Pulmonary artery endothelial cell (primary cell): ENCODE measurements at places on chromosomes 5 and 9.

DNA sequence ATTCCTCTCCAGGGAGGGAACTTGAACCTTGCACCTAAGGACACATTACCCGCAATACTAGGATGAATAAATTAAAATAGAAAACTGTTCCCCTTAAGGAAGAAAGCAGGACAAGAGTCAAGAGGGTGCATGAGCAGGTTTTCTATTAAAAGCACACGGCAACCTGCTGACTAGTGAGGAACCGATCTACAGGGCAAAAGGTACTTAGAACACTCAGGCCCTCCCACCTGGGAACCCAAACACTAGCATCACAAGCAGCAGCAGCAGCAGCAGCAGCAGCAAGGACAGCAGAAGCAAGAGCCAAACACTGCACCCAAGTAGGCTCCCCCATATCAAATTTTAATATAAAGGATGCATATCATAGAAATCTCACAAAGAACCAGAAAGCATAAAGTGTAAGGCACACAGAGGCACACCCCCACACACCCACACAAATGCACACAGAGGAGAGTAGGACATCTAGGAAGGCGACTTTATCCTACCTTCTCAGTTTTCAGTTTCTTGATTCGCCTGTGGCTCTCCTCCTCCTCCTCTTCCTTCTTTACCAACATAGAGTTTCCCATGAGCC, 2.8 kb downstream of the ZNF608 start:
- no peak for DNase-seq

DNA sequence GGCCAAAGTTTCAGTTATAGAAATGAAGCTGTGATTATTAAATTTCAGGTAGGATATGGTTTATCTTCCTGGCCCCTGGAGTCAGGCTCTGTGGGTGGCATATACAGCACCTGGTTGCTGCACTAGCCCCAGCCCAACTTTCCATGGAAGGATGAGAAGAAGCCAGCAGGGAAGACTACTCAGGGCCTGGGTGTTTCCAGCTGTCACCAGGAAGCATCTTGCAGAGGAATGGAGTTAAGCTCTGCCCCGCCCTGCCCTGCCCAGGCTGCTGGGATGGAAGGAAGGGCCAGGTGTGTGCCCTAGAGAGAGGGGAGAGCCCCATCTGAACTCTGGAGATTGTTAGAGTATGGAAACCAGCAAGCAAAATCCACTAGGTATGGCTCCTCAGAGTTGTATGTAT, 42.8 kb upstream of the FAT2 start:
- DNase-seq, result no peak

DNA sequence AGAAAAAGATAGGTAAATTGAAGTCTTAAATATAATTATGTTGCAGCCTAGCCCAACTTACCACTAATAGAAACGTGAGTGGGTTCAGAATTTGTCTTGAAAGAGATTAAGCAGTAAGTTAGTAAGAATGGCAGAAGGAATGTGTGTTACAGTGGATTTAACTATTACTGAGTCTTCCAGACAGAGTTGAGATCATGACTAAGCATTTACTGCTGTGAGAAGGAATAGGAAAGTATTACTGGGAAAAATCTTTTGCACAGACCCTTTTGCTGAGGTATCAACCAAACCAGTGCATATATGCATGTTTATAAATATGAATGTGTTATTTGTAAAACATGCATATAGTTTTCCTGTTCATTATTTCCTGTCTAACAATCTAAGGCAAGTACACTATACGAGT, 112.8 kb upstream of the EFNA5 start:
- DNase-seq, result no peak

- DNase-seq, result no peak
Observed at GRCh38 chr9:4344946-4345345, 45.1 kb upstream of the GLIS3 start.

DNA sequence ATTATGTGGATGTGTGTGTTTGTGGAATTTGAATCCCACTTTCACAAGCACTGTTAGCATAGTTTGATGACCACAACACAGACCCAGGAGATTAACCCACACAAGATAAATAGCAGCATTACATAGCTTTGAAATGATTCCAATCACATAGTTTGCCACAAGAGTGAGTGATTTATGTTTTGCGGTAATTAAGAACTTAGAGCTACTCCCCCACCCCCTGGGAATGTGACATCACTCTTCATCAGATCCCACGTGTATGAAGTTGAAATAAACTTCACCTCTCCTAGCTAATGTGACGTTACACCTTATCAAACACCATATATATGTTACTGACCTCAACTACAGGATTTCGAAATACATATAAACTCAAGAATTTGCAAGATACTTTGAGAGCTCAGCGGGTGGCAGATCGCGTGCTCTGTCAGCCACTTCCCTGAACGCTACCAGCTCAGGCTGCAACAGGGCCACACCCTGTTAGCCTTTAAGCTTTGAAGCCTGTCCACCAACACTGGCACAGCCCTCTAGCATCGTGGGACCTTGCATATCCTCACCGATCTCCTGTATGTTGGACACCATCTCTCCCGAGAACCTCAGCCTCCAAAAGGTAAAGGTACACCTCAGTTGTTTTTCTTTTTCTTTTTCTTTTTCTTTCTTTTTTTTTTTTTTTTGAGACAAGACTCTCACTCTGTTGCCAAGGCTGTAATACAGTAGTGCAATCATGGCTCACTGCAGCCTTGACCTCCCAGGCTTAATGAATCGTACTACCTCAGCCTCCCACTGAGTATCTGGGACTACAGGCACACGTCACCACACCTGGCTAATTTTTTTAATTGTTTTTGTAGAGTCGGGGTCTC, 1.7 kb upstream of the AGTPBP1 start:
- DNase-seq, result no peak

DNA sequence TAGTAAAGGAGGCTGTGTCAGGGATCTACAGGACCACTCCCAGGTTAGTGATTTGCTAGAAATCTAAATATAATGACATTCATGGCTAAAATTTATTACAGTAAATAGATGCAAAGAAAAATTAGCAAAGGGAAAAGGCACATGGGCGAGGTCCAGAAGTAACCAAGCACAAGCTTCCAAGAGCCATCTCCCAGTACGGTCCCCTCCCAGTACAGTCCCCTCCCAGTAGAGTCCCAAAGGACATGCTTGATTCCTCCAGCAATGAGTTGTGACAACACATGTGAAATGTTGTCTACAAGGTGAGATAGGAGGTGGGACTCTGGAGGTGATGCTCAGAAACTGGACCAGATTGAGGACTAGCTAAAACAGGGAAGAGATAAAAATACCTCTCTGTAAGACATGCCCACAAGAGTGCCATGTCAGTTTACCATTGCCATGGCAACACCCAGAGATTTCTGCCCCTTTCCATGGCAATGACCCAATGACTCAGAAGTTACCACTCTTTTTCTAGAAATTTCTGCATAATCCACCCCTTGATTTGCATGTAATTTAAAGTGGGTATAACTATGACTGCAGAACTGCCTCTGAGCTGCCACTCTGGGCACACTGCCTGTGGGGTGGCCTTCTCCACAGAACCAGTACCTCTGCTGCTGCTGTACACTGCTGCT, 27.9 kb upstream of the CEMIP2 start:
- no peak for DNase-seq

- no peak for DNase-seq
Observed at GRCh38 chr5:139870677-139871076, 75.1 kb downstream of the PSD2 start.

- DNase-seq, result no peak
Observed at GRCh38 chr5:127031147-127031862, 947 bp upstream of the MARCHF3 start.

DNA sequence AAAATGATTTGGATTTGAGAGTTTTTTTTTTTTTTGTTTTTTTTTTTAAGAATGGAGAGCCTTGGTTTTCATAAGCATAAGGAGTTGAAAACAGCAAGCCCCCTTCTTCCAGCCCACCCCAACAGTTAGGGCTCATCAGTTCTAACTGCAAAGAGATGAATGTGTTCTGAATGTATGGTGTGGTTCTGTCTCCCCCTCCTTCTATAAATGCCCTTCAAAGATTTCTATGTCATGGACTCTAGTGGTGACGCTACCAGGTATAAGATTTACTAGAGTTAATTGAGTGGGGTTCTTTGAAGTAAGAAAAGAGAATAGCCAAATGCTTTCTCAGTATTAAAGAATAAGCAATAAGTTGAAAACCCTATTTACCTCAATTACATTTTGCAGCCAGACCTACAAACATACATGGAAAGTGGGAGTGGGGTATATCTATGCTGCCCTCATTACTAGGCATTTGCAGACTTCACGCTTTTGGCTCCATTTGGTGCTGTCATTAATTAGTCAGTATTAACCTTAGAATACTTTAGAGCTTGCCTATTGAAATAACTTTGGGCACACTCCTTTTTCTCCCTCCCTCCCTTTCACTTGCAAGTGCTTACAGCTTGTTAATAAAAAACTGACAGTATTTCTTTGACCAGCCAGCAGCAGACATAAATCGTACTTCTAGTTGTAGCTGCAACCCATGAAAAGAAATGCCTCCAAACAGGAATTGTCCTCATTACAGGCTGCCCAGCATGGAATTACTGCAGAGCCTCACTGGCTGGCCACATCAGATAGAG, 667.2 kb upstream of the ZNF608 start:
- no peak for DNase-seq

DNA sequence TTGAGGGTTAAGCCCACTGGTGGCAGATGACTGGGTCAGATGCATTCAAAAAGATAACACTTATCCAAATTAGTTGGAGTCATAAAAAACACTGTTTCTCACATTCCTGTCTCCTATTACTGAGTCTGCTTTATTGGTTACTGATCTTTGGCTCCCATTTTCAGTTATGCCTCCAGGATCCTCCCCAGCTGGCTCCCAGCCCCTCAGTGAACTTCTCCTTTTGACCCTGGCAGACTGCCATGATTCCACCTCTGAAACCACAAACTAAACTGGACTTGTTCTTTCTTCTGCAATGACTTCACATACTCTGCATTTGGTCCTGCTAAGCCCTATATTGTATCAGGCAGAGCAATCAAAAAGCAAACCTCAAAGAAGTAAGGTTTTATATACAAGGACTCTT, 860.8 kb upstream of the DMAC1 start:
- no peak for DNase-seq

DNA sequence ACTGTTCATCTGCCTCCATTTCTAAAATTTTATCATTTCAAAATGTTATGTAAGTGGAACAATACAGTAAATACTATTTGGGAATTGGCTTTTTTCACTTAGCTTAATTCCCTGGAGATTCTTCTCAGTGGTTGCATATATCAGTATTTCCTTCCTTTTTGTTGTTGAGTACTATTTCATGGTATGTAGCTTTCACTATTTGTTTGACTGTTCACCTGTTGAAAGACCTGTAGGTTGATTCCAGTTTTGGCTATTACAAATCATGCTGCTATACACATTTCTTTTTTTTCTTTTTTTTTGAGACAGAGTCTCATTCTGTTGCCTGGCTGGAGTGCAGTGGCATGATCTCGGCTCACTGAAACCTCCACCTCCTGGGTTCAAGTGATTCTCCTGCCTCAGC, 33.0 kb upstream of the PWWP2A start:
- DNase-seq, result no peak

DNA sequence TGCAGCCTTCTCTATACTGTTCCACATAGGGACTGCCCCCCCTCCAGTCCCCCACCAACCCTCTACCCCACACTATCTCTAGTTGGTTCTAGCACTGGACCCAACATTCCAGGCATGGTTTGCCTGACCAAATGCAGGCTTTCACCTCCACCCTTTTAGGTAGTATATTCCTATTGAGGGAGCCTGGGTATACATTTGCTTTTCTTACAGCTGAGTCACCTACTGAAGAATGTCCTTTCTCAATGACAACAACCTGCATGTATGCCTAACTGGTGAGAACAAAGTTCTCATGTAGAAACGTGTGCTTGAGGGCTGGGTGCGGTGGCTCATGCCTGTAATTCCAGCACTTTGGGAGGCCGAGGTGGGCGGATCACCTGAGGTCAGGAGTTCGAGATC, 8.2 kb downstream of the TNIP1 start:
- DNase-seq, result no peak

GRCh38 chr5:69209602-69210001, 20.2 kb downstream of the CENPH start:
- DNase-seq, result no peak

- no peak for DNase-seq
Observed at GRCh38 chr9:12352045-12352315, 341.2 kb upstream of the TYRP1 start.

- DNase-seq, result no peak
Observed at GRCh38 chr5:126875303-126875785, 98.4 kb downstream of the LMNB1 start.

- no peak for DNase-seq
Observed at GRCh38 chr9:89367281-89367680, 49.0 kb downstream of the SECISBP2 start.

DNA sequence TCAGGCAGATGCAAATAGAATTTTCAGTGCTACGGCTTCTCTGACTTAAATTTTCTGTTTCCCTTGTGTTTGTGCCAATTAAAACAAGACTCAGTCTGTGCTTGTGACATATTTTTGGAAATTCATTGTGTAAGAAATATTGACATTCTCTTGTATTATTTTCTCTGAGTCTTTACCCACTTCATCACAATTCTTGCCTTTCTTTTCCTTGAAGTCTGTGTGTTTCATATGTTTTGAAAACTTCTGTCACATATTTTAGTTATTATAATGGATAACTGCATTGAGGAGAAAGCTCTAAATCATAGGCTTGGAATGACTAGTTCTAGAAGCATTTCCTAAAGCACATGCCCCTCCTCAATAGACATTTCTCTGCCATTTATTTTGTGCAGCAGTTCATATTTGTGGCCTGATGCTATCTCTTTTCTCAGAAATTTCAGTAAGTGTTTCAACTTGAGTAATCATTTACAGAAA, 206.6 kb downstream of the PALM2AKAP2 start:
- DNase-seq, result peak; percentile 86

DNA sequence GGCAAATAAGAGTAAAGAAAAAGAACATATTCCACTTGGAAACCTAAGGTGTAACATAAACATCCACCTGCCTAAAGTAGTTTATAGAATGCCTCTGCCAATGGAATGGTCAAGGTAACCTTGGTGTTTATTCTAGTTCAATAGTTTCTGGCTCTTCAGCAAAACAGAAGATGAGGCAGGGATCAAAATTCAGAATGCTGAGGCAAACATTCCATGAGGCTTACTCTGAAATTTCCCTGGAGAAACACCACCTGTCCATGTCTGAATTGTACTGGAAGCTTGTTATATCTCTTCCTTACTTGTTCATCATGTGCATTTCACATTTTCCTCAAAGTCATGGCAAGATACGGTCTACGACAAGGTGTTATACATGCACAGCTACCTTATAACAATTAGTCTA, 1862.4 kb upstream of the ACO1 start:
- DNase-seq, result no peak

GRCh38 chr9:127122176-127123063, at the start of gene ANGPTL2:
Gene ANGPTL2 (minus strand): TSS chr9:127122635. CDS start chr9:127108731, 13,904 bp downstream.
- peak; percentile 75 for DNase-seq
